AG08396 (cell line): ENCODE measurements at places on chromosomes 6 and 20.

DNA sequence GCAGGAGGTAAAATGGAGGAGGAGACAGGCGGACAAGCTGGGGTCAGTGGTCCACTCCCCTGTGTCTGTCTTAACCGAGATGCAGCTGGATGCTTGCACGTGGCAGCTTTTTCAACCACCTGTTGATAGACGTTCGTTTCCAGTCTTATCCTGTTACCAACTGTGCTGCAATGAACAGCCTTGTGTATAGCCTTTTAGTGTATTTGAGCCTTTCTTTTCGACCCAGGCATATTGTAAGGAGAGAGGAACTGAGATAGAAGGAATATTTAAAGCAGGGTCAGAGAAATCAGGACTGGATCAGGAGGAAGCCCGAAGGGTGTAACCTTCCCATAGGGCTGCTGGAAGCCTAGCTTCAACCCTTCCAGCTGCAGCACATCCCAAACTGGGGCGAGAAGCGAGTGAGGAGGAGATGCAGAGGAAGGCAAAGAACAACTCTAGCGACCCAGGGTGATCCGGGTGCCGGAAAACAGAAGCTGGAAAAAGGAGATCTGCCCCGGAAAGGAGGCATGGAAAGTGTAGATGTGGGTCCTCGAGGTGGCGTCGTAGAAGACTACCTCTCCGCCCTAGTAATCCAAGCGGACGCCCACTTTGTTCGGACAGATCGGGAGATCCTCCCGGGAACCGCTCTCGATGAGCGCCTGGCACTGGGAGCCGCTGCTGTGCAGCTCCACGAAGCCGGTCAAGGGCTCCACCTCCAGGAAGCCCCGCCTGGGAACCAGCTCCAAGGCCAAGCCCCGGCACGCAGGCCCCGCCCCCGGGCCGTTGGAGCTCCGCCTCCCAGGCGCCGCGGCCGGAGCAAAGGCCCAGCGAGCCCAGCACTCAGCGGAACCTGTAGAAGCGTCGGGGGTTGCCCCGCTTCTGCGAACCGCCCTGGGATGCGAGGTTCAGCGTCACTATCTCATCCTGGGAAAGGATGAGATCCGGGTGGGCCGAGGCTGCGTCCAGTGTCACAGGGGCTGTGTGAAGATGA, 11.2 kb downstream of the TRIM31 start:
- peak; percentile 96 for DNase-seq

DNA sequence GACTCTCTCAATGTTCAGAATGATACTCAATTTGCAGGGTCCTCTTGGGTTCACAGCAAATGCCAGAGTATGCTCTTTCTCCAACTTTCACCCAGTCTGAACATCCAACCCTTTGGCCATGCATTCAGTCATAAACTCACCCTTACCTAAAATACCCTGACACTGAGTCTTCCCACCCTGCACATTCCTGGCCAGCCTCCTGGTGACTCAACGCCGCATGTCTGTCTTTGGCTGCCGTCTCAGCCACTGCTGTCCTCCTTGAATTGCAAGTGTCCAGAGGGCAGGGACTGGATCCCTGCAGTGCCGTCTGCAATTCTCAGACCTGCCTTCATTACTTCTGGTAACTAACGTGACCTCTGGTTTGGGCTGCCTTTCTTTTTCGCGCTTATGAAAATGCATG, 593.4 kb downstream of the QKI start:
- DNase-seq = no peak

DNA sequence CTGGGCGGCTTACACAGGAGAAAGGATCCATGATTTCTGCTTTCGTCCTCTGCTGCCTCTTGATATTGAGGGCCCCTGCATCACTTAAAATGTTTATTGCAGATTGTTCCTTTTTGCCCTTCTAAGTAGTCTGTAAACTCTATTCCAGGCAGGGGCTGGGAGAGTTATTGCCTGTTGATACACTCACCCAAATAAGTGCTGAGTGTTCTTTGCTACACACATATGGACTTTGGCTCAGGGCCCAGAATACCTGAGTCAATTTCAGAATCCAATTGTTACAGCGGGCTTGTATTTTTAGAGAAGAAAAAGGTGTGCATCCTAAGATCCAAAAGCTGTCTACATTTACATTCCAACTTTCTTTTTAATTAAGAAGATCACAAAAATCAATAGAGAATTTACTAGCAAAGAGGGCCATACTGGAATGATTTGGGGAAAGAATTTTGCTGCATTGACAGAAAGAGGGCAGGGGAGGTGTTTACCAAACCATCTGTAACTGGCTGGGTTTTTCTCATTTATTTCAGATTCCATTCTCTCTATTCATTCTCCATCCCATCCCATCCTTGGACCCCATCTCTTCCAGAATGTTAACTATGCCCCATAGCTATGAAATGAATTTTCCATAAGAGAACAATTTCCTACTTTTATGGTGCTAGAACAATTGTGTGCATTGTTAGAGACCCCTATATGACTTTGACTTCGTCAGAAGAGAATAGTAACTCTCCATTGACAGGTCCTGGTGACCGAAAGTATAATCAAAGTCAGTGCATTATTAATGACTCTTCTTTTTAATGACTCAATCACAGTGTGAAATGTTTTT, 959.9 kb upstream of the FLRT3 start:
- no peak for DNase-seq

- DNase-seq = no peak
These were observed 17.2 kb upstream of the PREX1 start for GRCh38 chr20:48844996-48845395.

DNA sequence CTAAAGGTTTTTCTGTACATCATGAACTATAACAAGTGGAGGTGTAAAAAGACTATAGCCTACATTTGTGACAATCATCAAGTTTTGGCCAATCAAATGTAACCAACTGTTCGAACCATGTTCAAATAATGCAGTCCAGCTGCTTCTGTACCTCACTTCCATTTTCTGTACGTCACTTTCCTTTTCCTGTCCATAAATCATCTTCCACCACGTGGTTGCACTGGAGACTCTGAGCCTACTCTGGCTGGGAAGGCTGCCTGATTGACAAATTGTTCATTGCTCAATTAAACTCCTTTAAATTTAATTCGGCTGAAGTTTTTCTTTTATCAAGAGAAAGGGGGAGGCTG, 270.4 kb upstream of the JARID2 start:
- DNase-seq = no peak

DNA sequence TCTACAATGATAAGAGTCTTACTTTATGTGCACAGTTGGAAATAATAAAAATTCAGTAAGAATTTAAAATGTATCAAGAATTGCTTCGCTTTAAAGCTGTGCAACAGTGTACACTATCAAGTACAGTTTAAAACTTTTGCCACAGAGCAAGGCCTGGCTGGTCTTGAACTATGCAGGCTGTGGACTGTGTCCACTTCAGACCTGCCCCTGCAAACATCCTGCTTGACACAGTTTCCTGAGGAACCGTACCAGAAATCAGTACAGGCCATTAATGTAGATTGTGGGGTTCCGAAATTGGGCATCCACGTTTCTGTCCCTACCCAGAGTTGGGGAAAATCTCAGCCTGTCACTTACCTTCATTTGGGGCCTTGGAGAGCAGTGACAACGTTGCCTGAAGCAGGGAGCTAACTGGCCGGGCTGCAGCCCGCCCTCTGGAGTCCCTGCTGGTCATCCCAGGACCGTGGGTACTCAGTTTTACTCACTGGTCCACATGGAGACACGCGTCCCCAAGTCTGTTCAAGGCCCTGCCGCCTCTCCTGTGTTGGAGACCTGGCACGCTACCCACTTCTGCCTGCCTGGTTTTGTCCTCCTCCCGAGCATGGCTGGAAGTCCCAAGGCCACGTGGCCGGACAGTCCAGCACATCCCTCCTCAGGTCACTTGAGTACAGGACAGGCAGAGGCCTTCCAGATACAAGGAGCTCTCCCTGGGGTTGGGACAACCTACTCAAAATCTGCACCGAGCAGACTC, 8.4 kb downstream of the NINL start:
- no peak for DNase-seq

GRCh38 chr20:56362833-56363413, 4.1 kb downstream of the FAM210B start:
- no peak for DNase-seq

DNA sequence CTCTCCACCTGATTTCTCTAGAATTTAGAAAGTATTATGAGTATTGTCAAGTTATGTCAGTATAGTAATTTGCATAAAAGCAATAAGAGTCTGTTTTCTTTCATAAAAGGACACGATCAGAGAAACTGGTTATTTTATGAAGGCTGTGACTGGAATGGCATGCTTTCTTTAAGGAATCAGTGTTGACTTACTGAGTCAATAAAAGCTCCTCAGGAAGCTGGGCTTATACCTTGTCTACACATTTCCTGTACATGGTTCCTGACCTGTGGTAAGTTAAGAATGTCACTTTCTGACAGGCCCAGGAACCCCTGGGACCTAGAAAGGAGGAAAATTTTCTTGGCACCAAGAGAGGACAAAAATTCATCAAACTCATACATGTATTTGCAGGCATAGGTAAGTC, 1224.0 kb upstream of the ADGRB3 start:
- no peak for DNase-seq

GRCh38 chr20:38685853-38686473, 38.3 kb upstream of the SLC32A1 start:
- peak; percentile 64 for DNase-seq

DNA sequence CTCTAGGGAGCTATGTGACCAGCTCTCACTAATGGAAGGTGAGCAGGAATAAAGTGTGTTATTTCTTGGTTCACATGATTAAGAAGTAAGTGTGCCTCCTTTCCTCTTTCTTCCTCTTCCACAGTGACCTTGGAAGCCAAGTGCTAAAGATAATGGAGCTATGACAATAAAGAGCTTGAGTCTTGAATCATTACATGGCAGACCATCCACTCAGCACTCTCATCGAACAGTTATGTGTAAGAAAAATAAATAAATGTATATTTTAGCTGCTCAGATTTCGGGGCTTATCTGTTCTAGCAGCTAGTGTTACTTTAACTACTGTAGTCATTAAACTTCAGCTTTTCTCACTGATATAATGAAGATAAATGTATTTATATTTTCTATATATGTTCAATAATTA, 72.9 kb downstream of the HDGFL1 start:
- no peak for DNase-seq

GRCh38 chr6:105892577-105893262, 193.4 kb upstream of the PRDM1 start:
- no peak for DNase-seq

GRCh38 chr6:75300531-75300855, 15.9 kb upstream of the TMEM30A start:
- no peak for DNase-seq

DNA sequence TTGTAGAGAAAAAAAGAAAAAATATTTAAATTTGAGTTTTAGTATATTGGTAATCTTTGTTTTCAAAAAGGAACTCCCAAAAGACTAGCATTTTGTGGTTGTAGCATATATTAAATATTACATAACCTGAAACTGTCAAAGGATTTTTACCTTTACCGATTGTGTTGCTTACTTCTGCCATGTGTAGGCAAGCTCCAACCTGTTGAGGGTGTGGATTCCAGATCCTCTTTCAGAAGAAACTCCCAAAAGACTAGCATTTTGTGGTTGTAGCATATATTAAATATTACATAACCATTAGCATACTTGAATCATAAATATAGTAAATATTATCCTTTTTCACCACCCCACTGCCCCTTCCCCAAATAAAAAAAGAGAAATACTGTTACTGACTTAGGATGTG, 3.2 kb downstream of the DSE start:
- no peak for DNase-seq

- no peak for DNase-seq
These were observed 256.6 kb upstream of the FOXQ1 start for GRCh38 chr6:1055015-1055921.

DNA sequence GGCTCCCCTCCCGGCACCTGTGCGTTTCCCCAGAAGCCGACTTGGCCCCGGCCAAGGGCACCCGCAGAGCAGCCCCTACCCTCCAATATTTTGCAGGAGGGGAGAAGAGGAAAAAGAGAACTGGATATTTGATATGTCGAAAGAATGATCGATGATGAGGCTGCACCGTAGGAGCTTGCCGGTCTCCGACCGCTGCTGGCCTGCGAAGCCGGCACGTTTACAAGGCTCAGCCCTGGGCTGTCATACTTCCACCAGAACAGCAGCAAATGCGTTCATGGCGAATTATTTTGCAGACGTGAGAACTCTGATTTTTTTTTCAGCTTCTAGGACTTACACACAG, 296.7 kb downstream of the TFAP2C start:
- DNase-seq = no peak

GRCh38 chr6:72953971-72954381, 271.3 kb downstream of the KHDC1L start:
- no peak for DNase-seq

GRCh38 chr6:53432318-53433161, 83.8 kb upstream of the ELOVL5 start:
- peak; percentile 21 for DNase-seq

GRCh38 chr20:32115211-32115767, 5.8 kb downstream of the TM9SF4 start:
- DNase-seq = no peak

DNA sequence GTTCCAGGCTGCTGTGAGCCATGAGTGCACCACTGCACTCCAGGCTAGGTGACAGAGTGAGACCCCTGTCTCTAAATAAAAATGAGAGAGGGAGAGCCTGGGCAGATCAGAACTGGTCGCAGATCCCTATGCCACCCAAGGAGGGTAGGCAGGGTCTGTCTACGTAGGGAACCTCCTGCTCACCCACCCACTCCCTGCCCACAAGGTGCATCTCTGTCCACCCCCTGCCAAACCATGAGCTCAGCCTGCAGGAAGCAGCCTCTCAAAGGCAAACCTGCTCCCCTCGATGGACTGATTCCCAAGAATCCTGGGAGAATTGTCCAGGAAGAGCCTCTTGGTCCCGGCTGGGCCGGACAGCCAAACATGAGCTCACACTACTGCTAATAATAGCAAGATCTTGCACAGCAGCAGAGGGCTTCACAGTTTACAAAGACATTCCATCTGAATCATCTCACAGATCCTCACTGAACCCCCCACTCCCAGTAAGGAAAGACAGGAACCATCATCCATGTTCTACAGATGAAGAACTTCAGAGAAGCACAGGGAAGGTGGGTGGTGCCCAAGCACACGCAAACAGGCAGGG, 27.8 kb upstream of the TLDC2 start:
- peak; percentile 88 for DNase-seq

- DNase-seq = no peak
These were observed 585.2 kb downstream of the HAO1 start for GRCh38 chr20:7355051-7355450.

DNA sequence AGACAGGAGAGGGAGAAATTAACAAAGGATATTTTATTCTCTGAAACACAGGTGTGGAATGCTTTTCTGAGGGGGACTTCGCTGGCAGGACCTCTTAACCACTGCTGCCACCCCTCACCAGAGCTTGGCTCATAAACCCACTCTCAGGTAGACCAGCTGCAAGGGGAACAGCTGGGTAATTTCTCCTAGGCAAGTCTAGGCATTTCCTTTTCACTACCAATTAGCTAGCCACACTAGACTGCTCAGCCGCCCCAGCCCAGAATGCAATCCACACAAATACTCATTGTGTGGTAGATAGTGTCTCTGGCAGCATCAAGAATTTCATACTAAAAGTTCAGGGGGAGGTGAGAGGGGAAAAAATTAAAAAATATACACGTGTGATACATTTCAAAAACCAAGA, 267.6 kb upstream of the ID4 start:
- DNase-seq = no peak

GRCh38 chr6:27126815-27127537, 120.5 kb upstream of the PRSS16 start:
- DNase-seq = peak; percentile 76
